Activated naive CD8-positive, alpha-beta T cell treated with anti-CD3 and anti-CD28 coated beads, Interleukin-2, amount 50 U/mL, for 24 hours (primary cell): ENCODE measurements at places on chromosomes 7 and 10.

DNA sequence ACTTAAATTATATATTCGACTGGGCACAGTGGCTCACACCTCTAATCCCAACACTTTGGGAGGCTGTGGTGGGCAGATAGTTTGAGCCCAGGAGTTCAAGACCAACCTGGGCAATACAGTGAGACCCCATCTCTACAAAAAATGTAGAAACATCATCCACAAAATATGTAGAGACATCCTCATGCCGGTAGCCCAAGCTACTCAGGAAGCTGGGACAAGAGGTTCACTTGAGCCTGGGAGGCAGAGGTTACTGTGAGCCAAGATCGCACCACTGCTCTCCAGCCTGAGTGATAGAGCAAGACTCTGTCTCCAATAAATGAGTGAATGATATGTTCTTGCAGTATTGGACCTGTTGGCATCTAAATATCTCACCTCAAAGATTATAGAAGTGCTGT is 22.6 kb upstream of the TNS3 start:
- H3K4me1 ChIP-seq: peaks cover 15% of the 10 kb centered on the region
- H3K27me3 ChIP-seq: no peaks in the 10 kb centered on the region
- DNase-seq: no peak
- H3K27ac ChIP-seq: no peak overlapping the region
- H3K36me3 ChIP-seq: no peaks in the 10 kb centered on the region
- H3K4me3 ChIP-seq: no peak overlapping the region

GRCh38 chr7:74606101-74606908 is 51.2 kb upstream of the GTF2I start:
- H3K27me3 ChIP-seq: peaks cover 8% of the 10 kb centered on the region
- DNase-seq: peak; percentile 57
- H3K4me1 ChIP-seq: peaks cover 12% of the 10 kb centered on the region
- H3K36me3 ChIP-seq: no peaks in the 10 kb centered on the region

- no peaks in the 10 kb centered on the region for H3K4me1 ChIP-seq
- H3K4me3 ChIP-seq: no peak overlapping the region
- H3K36me3 ChIP-seq: peaks cover 19% of the 10 kb centered on the region
- no peak for DNase-seq
- no peak overlapping the region for H3K27ac ChIP-seq
- no peaks in the 10 kb centered on the region for H3K27me3 ChIP-seq
Measured at GRCh38 chr10:92931597-92931996, 83.3 kb downstream of the EXOC6 start.

DNA sequence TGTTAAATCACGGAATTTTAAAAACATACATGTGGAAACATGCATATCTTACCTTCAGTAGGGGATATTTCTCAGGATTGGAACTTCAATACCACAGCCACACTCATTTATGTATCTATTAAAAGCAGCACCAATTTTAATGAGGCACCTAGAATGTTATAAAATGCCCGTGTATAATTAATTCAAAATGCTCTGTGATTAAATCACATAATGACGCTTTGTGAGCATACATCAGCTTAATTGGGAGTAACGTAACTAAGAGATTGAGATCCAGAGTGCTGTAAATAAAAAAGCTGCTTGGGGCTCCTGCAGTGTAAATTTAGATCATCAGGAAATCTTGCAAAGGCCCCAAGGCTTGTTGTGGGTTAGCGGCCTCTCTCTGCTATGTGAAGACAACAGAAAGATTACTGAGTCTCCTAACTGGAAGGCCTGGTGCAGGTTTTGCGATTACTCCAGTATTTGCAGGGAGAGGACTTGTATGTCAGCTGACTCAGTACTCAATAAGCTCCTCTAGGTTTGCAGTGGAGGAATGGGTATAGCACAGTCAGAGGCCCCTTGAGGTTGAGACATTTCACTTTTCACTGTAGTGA is 195.5 kb upstream of the PHYHIPL start:
- peaks cover 5% of the 10 kb centered on the region for H3K27me3 ChIP-seq
- DNase-seq: no peak
- H3K4me1 ChIP-seq: no peaks in the 10 kb centered on the region
- H3K27ac ChIP-seq: no peak overlapping the region
- no peaks in the 10 kb centered on the region for H3K36me3 ChIP-seq

- H3K4me3 ChIP-seq: no peak overlapping the region
- H3K27me3 ChIP-seq: peaks cover 7% of the 10 kb centered on the region
- no peaks in the 10 kb centered on the region for H3K36me3 ChIP-seq
- peak; percentile 58 for DNase-seq
Measured at GRCh38 chr10:13712837-13713581, 126.2 kb downstream of the PRPF18 start.

DNA sequence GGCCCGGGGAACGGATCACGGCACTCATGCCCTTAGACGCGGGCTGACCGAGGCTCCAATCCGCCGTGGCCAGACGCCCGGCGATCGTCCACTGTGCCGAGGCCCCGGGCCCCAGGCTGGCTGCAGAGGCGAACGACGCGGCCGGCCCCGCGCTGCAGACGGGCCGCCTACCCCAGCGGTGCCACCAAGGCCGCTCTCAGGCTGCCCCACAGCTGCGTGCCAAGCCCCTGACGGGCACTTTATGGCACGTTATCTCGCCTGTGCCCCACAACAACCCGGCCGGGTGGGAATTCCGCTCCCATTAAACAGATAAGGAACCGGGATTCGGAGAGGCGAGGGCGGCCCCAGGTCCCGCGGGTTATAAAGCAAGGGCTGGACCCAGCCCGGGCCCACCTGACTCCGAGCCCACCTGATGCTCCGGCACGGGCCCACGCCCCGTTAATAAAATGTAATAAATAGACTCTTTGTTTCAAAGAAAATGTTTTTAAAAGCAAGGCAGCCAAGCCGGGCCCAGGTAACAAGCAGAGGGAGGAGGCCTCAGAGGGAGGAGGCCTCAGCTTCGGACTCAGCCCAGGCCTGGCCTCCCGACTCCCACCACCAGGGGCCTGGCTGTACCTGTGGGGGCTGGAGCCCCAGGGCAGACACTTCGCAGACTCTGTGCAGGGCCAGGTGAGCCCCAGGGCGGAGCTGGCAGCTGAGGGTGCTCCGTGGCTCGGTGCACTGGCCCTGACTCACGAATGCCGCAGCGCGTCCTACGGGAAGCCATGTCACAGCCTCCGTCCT is 79.7 kb downstream of the FOXL3 start:
- H3K4me3 ChIP-seq: no peak overlapping the region
- H3K27me3 ChIP-seq: no peaks in the 10 kb centered on the region
- H3K36me3 ChIP-seq: no peaks in the 10 kb centered on the region
- no peak for DNase-seq
- H3K4me1 ChIP-seq: peaks cover 28% of the 10 kb centered on the region
